ENCODE measurements at places on chromosomes 1 and 21. TPM values are rescaled to one million over a fixed set of nuclear protein-coding genes. Genes with fewer than 3 reads are reported as not detected.

DNA sequence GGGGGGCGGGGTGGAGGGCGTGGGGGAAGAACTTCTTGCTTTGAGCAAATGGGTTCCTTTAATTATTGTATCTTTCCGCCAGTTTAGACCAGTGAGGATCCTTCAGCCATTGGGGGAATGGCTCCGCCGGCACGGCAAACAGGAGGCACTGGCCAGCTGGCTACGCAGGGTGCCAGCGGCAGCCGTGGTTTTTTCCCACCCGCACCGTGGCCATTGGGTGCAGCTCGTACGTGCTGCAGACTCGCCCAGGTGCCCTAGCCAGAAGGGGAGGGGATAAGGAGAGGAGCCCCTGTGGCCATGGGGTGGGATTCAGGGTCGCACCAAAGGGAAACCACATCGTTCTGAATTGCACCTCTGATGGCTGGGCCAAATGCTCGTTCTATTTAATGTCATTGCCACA is 65.6 kb downstream of the RGSL1 start:
- no peak for DNase-seq

The VTCN1 gene
- 0.23 TPM for total RNA-seq

DNA sequence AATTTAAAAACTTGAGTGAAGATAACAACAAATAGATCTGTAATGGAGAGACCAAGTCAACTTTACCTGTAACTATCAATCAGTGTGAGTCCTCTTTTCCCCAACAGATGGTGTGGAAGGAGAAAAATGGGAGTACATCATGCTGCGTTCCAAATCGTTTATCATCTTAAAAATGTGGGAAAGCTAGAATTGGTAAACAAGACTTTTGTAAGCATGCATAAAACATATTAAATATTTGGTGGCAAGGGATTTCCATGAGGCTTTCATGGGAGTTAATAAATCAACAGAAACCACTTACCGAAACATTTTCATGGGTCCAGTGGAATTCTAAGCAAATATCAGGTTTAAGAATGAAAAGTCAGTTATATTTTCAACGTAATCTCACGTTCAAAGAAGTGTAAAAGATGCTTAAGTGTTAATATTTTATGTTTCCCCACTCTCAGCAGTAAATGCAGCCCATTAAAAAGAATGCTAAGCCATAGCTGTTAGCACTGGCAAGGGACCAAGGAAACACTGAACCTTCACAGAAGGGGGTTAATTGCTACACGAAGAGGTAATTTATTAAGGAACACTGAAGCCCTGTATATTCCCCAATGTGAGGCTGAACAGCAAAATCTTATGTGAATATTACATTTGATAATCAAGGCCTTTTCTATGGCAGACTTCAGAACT is 117.0 kb downstream of the ZC3H11B start:
- DNase-seq = no peak

GRCh38 chr1:6889875-6890480 is 104.7 kb downstream of the CAMTA1 start:
- DNase-seq = peak; percentile 73

- DNase-seq = peak; percentile 17
Observed at GRCh38 chr1:17055801-17056200, 2.0 kb upstream of the SDHB start.

DNA sequence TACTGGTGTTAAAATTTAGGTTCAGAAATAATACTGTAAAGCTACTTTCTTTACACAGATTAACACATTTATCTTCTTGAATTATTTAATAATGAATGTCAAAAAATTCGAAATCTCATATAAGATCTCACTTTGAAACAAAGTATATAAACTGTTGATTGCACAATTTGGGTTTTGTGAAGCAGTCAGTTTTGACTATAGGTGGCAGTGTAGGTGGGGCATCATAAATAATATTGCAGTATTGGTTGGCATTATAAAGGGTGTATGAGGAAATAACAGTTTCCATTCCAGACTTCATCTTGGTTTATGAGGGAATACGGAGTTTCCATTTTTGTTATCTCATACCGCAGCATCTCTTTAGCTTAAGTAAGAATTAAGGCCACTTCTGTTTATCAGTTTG is 49.9 kb downstream of the SUCO start:
- no peak for DNase-seq

GRCh38 chr21:32802954-32803353 is 31.4 kb upstream of the PAXBP1 start:
- DNase-seq = no peak
